ENCODE measurements at places on chromosomes 1 and 21.

DNA sequence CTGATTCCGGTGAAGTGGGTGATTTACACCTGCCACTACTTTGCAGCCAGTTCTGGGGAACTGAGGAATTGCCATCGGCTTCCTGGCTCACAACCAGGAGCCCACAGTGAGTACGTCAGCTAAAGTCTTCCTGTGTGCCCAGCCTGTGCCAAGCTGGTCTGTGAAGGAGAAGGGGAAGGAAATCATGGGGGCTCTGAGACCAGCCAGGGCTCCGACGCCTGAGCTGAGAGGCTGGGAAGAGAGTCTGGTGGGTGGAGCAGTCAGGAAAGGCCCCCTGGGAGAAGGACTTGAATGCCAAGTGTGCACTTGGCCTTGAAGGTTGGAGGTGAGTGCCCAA, 1.2 kb downstream of the LURAP1 start:
- DNase-seq = no peak

- DNase-seq = no peak
Measured at GRCh38 chr1:235999259-235999925, 65.5 kb downstream of the NID1 start.

DNA sequence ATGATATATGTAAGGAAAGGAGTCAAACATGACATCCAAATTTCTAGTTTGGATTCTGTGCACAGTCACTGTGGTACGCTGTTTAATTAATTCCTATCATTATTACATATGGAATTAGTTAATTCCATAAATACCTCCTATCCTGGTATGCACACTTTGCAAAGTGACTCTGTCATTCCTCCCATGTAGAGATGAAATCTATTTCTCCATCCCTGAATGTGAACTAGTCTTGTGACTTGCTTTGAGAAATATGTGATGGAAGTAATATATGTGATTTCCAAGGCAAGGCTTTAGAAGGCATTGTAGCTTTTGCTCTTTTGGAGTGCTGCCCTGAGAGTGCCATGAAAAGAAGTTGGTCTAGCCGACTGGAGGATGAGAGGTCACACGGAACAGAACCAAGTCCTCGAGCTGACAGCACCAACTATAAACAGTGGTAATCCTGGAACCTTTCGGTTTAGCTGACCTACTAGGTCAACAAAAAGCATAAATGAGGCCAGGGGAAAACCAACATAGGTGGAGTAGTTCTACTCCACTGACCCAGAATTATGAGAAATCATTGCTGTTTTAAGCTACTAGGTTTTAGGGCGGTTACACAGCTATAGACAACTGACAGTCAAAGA, 1.5 kb downstream of the SELENOF start:
- no peak for DNase-seq

DNA sequence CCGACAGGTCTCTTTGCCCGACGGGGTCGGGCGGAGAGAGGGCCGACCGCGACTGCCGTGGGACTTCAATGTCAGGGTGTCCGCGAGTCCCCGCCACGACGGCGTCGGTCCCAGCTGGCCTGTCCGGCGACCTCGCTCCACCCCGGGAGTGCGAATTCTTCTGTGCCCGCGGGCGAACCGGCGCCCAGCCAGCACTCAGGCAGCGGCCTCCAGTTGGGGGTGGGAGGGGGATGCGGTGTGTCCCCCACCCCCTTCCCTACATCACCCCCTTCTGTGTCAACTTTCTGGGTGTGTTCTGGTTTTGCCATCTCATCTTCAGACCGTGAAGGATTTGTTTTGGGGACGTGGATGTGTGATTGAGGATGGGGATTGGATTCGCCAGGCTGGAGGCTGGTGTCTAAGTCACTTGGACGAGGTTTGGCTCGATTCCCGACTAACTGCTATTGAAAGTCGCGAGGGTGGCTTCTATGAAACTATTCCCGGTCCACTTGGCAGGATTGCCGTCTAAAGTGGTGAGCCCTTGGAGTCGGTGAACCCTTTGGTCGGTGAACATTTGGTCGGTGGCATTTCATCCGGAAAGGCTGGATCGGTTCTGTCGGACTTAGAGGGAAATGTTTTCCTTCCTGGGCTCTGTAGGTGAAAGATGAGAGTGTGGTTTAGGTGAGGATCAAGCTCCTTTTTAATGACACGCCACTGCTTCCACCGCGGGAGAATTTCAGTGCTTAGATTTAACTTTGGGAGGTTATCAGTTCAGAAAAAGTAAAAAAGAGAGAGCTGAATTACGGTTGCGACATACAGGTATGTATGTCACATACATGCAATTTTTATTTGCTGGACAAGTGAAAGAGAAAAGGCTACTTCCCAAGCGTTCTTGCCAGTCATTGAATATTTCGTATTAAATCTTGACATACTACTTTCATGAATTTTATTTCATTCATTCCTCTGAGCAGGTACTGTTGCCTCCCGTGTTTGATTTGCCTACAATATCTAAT, 771 bp downstream of the ABCD3 start:
- no peak for DNase-seq

GRCh38 chr1:192809307-192810252, 741 bp downstream of the RGS2 start:
- peak; percentile 51 for DNase-seq

DNA sequence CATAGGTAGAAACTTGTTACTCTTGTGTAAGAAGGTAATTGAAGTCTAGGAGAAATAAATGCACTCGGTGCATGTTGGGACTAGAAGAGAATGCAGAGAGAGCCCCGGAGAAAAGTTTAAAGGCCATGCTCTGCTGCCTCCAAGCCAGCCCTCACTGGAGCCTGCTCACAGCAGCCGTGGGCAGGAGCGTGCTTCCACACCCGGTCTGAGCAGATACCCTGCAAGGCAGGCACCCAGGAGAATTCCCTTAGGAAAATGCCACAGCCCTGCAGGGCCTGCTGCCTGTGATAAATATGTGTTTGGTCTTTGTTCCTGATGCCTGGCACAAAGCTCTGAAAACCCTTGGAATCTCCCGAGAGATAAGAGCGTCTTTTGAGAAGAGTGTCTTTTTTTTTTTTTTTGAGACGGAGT, 22.8 kb downstream of the C2CD2 start:
- DNase-seq = no peak

DNA sequence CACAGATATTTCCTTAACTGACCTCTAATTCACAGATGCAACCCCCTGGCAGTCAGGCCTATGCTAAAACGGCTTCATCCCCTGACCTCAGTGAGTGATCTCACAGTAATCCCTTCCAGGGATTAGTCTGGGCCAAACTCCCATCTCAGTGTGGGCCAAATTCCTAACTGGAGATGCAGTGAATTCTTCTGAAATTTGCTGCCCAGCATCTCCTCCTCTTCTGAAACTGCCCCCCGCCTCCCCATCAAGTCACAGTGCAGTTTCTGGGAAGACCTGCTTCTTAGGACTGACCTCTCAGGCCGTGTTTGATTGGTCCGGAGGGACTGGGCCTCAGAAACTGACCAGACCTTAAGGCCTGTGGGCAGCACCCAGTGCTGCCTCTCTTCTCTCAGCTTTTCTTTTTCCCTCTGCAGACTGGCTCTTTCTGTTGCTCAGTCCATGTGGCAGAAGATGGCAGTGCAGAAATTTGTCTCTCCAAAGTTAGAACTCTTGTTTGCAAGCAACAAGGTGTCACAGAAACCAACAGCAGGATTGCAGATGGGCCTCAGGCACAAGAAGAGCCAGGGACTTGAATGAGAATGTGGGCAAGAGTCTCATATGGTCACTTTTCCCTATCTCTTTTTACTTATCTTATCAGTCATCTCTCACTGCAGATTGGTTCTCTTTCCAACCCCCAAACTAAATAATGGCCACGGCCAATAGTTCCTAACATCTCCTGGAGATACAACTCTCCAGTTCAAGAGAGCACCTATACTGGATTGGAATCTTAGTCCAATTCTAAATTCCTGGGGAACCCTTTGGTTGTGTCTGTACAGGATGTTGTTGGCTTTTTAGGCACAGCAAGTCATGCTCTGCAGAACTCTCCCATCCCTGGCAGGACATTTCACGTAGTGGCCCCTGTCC, 95.5 kb upstream of the RALGPS2 start:
- DNase-seq = no peak

DNA sequence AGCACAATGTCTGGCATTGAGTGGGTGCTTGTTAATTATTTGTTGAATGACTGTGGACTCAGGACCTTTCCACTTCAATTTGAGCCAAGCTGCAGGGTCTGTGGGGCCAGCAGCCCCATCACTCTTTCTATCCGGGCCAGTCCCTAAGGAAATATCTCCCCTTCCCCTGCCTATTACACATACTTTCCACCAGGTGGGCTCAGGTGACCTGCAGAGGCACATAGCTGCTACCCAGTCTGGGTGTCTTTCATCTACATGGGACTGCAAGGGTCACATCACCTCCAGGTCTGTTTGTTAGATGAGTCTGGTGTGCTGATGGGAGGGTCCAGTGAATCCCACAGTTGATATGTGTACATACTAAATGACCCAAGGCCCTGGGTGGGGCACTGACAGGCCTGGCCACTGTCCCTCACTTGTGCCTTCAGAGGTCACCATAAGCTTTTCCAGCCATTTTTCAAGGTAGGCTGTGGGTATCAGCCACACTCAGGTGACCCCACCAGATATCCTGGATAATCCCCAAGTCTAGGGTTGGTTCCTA, 59.5 kb upstream of the KDM4A start:
- DNase-seq = no peak

GRCh38 chr1:84960371-84960770, 36.5 kb downstream of the MCOLN2 start:
- DNase-seq = no peak

- no peak for DNase-seq
Measured at GRCh38 chr21:17334484-17334883, 178.4 kb upstream of the CXADR start.

GRCh38 chr1:225897595-225898514, 8.9 kb upstream of the LEFTY1 start:
- no peak for DNase-seq

GRCh38 chr1:55466373-55466772, 251.2 kb upstream of the USP24 start:
- DNase-seq = no peak

- no peak for DNase-seq
Measured at GRCh38 chr1:159594625-159595405, 7.2 kb downstream of the APCS start.

- no peak for DNase-seq
Measured at GRCh38 chr1:9573723-9574122, 15.0 kb upstream of the TMEM201 start.

DNA sequence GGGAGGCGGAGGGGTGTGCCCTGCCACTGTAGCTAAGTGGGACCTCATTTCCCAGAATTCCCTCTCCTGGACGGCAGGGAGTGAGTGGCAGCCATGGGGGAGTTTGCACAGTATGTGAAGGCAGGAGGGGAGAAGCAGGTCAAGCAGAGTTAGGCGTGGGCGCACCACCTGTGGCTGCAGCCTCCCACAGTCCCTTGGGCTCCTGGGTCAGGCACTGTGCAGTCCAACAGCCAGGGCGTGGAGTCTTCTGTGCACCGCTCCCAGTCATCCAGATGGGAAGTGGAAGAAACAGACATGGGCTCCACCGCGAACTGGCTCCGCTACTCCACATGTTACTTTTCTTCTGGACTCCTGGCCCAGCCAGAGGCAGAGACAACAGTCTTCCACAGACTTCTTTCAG, 85.4 kb upstream of the TIAM1 start:
- no peak for DNase-seq

DNA sequence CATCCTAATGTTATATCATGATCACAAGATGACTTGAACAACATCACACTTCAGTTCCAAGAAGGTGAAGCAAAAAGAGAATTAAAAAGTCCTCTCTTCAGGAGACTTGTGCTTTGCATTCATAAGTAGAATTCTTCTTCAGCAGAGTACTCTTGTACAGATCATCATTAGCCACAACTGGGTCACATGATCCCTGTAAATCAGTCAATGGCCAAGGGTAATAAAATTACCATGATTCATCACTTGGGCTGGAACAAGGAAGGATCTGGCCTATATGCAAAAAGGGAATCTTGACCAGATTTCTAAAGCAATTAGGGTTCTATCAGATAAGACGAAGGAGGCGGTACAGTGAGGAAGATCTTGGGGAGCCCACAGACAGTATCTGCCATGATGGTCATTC, 458.0 kb upstream of the DEPDC1 start:
- no peak for DNase-seq

DNA sequence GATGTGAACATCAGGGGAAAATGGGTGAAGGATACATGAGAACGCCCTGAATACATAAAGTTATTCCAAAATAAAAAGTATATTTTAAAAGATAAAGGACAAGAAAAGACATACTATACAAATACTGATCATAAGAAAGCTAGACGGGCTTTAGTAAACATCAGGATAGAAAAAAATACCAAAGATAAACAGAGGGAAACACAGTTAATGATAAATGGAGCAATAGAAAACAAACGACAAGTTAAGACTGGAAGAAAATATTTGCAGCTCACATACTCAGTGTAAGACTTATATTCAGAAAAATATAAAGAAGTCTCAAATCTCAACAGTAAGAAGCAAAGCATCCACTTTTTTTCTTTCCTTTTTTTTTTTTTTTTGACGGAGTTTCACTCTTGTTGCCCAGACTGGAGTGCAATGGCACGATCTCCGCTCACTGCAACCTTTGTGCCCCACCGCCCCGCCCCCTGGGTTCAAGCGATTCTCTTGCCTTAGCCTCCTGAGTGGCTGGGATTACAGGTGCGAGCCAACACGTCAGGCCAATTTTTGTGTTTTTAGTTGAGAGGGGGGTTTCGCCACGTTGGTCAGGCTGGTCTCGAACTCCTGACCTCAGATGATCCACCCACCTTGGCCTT, 94.8 kb downstream of the OMA1 start:
- no peak for DNase-seq

- DNase-seq = no peak
Measured at GRCh38 chr1:70436622-70437251, 25.7 kb downstream of the CTH start.

- peak; percentile 85 for DNase-seq
Measured at GRCh38 chr1:182259229-182259872, 132.2 kb downstream of the GLUL start.

DNA sequence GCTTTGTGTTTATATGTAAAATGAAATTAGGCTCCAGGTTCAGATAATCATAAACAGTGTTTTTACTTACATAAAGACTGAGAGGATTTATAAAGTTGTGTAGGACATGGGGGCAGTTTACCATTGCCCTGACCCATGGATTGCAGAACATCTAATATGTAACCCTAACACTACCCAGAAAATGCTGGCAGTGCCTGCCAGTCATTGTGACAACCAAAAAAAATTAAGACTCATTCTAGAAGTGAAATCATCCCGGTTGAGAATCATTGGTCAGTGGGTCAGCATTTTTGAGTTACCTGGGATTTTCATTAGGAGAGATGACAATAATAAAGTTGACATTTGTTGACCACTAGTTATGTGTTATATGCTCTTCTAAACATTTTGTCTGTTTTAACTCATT, 31.2 kb upstream of the THEM4 start:
- DNase-seq = no peak

- DNase-seq = peak; percentile 80
Measured at GRCh38 chr1:109274533-109275476, 8.1 kb downstream of the PSRC1 start.
